ENCODE measurements at places on chromosomes 1 and 21.

DNA sequence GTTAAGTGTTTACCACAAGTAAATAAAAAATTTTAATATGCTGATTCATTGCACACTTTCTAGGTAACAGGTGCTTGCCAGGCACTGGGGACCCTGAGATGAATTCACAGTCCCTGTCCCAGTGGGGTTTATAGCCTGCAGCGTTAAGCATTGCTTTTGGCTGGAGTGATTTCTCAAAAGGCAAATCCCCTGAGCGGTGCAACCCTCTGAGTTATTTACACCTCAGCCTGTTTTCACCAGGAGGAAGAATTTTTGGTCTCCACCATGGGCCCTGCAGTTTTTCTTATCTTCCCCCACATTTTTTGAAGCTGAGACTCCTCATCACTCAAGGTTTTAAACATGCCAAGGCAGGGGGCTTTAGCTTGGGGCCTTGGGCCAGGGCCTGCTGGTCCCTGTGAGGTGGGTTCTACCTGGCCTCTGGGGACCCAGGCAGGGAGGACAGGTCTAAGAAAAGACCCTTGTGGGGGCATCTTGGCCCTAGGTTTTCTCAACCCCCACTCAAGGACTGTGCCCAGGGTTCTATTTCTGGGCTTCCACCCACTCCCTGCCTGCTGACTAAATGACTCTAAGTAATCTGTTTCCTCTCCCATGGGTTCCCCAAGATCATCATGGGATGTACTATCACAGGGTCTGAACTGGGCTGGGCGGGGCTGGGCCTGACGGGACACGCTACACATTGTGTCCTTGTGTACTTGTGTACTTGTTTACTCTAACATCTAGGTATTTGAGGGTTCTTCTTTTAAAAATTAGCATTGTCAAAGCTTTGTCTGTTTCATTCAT is 10.2 kb upstream of the CHIT1 start:
- DNase-seq, result no peak

DNA sequence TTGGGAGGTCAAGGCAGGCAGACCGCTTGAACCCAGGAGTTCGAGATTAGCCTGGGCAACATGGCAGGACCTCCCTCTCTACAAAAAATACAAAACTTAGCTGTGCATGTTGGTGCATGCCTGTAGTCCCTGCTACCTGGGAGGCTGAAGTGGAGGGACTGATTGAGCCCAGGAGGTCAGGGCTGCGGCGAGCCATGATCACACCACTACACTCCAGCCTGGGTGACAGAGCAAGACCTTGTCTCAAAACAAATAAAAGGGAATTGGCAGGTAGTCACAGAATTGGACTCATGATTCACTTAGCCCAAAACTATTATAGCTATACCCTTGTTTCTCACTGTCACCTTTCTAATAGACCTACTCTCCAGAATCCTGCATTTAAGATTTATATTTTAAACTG is 5.5 kb downstream of the TADA1 start:
- no peak for DNase-seq

- DNase-seq, result no peak
Observed at GRCh38 chr1:194071205-194071604, 884.8 kb upstream of the B3GALT2 start.

GRCh38 chr1:2003541-2004131 is at the start of gene CFAP74:
Gene CFAP74, minus strand, starts transcription at chr1:2003786. Its CDS starts 12,830 bp downstream, at chr1:1990956.
- no peak for DNase-seq

DNA sequence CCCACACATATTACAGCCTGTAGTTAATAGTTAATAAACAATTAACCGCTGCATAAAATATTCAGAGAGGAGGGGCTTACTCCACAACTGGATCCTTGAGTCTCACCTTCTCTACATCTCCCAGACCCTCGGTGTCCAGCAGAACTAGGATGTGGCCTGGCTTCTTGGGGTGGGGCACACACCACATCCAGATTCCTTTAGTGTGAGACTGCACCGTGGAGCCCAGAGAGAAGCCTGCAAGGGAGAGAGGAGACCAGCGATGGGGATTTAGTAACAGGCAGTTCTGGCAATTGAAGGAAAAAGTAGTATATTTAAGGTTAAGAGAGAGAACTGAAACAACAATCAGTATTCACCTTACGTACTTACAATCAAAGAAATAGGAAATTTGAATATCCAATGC is 4.9 kb downstream of the GBP1 start:
- no peak for DNase-seq

DNA sequence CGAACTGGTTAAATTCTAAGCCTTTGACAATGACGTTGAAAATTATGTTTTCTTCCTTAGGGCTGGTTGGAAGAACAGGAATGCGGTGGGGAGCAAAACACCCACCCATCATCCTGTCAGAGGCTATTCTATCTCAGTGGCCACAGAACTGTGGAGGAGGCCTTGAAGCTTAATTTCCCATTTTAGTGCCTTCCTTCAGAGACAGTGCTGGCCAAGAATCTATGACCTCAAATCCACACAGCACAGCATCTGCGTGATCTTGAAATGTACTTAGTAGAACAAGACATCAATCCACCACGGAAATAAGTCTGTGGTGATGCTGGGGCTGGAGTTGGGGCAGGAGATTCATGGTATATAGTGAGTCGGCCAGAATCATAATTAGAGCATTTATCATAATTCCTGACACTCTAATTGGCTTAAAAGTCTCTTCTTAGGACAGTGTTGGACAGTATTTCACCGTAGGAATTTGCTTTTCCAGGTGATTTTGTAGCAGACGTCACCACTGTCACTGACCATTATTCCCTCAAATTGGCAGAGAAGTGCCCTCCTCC is 113.1 kb downstream of the KCNJ6 start:
- DNase-seq, result no peak

DNA sequence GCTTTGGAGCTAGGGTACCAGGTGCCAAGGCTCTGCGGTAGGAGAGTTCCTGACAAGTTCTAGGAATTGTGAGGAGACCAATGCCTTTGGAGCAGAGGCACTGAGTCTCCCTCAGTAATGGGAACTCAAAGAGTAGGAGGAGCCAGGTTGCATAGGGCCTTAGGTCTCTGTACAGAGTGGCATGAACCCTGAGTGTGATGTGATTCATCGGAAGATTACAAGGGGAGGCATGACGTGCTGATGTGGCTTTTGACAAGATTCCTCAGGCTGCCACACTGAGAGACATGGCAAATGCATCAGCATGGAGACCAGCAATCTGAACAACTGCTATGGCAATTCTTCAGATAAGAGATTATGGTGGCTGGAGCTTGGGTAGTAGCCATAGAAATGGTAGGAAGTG is 94.6 kb upstream of the SLC44A3 start:
- no peak for DNase-seq

- DNase-seq, result no peak
Observed at GRCh38 chr1:115214098-115214497, 124.0 kb downstream of the NGF start.

GRCh38 chr21:46327711-46328110 is 3.8 kb downstream of the PCNT start:
- no peak for DNase-seq
